ENCODE measurements at places on chromosomes 16 and 17.

GRCh38 chr17:72126575-72127486, 6.0 kb downstream of the SOX9 start:
- no peak for DNase-seq

DNA sequence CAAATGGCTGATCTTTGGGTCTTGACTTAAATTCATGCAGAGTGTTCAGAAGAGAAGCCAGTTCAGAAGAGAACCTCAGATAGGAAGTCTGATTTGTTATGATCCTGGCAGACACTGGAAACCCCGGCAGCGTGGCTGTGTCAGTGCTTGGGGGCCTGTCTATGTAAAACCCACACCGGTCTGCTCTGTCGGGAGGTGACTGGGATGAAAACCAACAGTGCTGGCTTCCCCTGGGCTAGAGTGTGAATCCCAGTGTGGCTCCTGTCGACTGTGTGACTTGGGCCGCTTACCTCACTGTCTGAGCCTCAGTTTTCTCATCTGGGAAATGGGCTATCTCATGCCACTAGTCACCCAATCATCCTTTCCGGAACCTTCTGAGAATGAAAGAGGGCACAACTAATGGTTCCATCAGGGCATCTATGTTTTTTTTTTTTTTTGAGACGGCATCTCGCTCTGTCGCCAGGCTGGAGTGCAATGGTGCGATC, 92.4 kb downstream of the FOXL1 start:
- no peak for DNase-seq

DNA sequence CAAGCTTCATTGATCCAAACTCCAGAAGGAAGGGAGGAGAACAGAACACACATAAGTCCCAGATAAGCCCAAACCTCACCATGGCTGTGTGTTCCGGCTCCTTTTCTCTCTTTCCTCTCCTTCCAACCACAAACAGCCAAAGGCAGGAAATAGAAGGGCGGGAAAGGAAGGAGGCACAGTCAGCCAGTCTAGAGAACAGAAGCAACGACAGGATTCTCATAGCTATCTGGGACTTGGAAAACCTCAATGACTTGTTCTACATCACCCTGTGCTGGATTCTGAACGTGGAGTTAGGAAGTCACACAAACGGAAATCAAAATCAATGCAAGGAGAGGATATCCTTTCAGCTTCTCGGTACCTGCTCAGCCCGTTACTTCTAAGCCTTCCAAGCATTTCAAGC, 9.0 kb downstream of the CRK start:
- peak; percentile 44 for DNase-seq

GRCh38 chr16:47197536-47198179, 53.9 kb upstream of the NETO2 start:
- no peak for DNase-seq

GRCh38 chr16:65523283-65523944, 401.6 kb upstream of the CDH11 start:
- DNase-seq = no peak

- no peak for DNase-seq
These were observed 48.9 kb upstream of the MRPS23 start for GRCh38 chr17:57898487-57899311.

GRCh38 chr17:69406941-69407340, 7.6 kb upstream of the MAP2K6 start:
- no peak for DNase-seq

DNA sequence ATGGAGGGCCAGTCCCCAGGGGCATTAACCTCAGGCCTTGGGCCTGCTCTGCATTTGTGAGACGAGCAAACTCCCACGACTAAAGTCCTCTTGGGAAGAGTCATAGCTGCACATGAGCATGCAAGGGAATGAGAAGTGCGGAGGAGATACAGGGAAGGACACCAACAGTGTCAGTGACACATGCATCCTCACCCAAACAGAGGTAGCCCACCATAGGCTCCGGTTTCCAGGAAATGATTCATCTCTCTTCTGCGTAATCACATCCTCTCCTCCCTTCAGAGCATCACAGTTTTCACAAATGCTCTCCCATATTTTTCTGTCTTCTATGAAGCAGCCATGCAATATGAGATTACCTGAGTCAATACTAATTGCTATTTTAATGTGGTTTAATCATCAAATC, 725.7 kb upstream of the GOT2 start:
- no peak for DNase-seq

DNA sequence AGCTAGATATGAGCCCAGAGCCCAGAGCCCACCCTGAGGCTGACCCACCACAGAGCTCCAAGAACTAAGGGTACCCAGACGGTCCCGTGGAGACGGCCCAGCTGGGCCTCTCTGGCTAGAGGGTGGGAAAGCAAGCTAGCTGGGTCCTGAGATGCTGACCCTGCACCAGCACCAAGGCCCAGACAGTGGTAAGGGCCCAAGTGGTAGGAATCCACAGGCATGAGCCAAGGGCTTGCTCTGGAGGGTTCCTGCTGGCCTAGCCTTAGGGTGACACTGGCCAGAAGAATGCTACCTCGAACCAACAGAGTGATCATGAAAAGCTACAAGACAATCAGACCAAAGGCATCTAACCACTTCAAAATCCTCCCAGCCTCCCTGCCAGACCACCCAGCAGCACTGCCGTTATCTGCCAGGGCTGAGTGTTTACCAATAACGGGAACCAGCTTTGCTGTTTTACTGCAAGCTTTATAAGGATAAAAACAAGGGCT, 13.2 kb downstream of the HIC1 start:
- DNase-seq = no peak

DNA sequence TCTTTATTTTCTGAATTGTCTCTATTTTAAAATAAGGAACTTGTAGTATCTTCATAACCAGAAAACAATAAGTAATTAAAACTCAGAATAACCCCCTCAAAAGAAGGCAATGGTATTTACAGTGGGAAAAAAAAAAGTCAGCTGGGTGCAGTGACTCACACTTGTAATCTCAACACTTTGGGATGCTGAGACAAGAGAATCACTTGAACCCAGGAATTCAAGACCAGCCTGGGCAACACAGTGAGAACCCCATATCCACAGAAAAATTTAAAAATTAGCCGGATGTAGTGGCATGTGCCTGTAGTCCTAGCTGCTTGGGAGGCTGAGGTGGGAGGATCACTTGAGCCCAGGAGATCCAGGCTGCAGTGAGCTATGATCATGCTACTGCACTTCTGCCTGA, 33.5 kb downstream of the ADAM11 start:
- DNase-seq = peak; percentile 29

GRCh38 chr16:11315510-11315909, 29.7 kb upstream of the RMI2 start:
- DNase-seq = peak; percentile 45

DNA sequence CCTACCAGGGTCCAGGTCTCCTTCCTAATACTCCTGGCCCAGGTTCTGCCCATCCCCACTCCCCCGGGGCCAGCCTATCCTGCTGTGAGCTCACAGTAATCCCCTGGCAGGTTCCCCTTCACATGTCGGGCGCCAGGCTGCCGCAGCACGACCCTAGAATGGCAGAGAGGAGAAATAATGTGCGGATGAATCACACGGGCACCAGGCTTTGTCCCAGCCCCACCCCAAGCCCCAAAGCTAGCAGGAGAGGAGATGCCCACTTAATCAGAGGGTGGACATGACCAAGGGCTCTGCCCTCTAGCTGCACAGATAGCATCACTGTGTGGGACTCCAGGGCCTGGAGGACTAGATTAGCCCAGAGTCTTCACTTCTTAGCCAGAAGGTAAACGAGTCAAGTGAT, 39.5 kb downstream of the ST3GAL2 start:
- DNase-seq = no peak

GRCh38 chr16:62225675-62226074, 189.4 kb upstream of the CDH8 start:
- DNase-seq = peak; percentile 51
